ENCODE measurements at places on chromosomes 5 and 9. TPM values are rescaled to one million over a fixed set of nuclear protein-coding genes. Genes with fewer than 3 reads are reported as not detected.
A peak's percentile ranks its signal among the peaks of the same experiment; 100 is the strongest.

DNA sequence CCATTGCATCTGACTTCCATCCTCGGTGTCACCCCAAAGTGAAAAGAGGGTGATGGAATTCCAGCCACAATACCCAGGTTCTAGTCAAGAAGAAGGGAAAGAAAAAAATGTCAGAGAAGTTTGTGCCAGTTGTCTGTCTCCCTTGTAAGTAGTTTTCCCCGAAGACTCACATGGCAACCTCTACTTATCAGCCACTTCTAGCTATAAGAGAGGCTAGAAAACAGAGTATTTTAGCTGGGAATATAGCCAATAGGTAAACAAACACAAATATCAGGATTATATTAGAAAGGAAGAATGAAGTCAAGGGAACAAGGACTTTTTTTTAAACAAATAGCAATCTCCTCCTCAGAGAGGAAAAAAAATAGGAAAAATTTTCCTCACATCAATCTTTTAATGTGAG is 12.2 kb upstream of the ISL1 start:
- no peak for DNase-seq

GRCh38 chr9:4979239-4979638 is 5.8 kb upstream of the JAK2 start:
- DNase-seq: no peak

DNA sequence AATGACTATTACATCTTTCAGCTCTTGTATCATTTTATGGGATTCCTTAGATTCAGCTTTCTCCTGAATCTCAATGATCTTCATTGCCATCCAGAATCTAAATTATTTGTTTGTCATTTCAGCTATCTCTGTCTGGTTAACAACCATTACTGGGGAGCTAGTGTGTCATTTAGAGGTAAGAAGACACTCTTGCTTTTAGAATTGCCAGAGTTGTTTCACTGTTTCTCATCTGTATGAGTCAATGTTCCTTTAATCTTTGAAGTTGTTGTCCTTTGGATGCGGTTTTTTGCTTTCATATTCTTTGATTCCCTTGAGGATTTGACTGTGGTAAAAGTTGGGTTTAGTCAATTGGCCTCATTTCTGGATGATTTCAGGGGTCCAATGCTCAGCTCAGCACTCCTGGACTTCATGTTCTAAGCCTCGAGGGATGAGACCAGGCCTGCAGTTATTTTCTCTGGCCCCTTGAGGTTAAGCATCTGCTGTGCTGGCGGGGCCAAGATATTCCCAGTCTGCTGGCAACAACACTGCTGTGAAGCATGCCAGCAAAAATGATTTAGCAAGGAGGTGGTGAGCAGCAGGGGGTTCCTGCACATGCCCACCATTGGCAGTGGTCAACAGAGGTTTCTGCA is 102.4 kb upstream of the PCSK5 start:
- DNase-seq: no peak

- DNase-seq: no peak
These were observed 97.6 kb downstream of the OLFM1 start for GRCh38 chr9:135185060-135185459.

DNA sequence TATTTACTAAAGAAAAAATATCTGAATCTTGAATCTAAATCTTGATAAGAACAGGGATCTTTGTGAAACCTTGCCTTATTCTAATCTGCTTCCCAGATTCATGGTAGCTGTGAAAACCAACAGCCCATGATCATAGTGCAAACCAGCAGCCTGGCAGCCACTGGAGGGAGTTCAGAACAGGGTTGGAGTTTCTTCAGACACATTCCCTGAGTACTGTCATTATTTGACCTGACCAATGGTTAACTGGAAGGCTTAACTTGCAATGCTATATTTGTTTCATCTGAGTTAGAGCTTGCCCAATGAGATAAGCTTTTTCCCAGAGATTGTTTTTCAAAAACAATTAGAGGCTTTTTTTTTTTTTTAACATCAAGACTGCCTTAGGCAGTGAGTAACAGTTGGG is 47.8 kb downstream of the LOX start:
- no peak for DNase-seq

DNA sequence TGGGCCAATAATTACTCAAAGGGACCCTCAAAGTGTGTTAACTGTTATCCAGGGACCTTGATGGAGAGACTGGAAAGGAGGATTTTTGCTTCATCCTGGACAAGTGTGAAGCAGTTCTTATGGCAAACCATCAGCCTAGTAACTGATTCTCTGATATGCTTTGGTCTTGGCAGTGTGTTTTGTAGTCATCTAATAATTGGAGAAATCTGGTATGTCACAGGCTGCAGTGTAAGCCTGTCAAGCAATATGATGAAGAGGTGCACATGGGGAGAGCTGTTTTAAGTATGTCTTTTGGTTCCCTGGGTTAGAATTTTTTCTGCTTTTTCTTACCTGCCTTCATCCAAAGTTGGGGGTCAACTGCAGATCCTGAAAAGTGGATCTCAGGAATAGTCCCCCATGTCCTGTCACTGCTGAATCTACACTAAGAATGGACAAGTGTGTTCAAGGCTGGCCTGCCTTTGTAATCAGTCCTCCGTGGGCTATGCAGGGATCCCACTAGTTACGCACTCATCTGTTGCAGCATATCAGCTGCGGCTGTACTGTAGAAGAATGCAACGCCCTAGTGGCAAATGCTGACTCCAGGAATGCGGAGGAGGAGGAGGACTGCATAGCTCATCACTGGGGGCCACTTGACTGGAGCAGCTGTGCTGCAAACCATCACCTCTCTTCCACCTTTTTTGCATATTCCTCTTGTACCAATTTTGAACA is 1.9 kb downstream of the SPTAN1 start:
- peak; percentile 32 for DNase-seq

- no peak for DNase-seq
These were observed 182.2 kb downstream of the TRIO start for GRCh38 chr5:14325369-14325768.

- no peak for DNase-seq
These were observed 11.9 kb upstream of the LTC4S start for GRCh38 chr5:179781846-179782245.

DNA sequence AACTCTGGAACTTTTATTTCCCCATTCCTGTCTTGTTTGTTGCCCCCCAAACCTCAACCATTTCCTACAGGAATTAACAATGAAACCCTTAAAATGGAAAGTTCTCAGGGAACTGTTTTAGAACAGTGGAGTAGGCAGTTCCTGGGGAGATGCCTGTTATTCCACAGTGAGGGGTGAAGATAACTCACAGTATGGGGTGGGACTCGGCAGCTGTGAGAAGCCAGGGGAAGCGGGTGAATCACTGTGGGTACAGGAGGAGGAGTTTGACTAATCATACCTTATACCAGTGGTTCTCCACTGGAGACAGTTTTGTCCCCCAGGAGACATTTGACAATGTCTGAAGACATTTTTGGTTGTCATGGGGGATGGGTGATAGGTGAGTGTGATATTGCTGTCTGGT is 36.9 kb upstream of the GLRA1 start:
- DNase-seq: no peak

DNA sequence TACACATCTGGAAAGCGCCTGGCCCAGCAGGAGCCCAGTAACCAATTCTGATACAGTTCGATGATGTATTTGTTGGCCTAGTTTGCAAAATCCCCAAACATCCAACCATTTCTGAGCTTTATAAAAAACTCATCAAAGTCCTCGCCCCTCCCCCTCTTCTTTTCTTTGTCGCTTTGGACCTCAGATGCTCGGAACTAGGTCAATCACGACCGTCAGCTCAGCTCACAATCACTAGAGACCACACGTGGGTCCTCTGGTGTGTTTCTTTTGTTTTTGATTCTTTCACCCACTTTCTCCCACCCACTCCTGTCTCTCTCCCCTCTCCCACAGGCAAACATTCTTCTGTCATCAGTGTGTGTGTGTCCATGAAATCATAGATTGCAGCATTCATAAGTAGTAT is 26.7 kb upstream of the ZBTB43 start:
- no peak for DNase-seq

- DNase-seq: no peak
These were observed 1.4 kb downstream of the MEF2C start for GRCh38 chr5:88881571-88881971.

DNA sequence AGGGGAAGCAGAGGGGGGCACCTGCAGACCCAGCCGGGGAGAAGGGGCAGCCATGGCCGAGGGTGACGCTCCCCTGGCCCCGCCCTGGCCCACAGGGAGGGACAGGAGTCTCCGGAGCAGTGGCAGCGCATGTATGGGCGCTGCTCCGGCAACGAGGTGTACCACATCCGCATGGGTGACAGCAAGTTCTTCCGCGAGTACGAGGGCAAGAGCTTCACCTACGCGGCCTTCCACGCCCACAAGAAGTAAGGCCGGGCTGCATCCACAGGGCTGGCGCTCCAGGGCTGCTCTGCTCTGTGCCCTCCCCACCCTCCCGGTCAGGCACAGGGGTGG is 68.2 kb downstream of the KCNT1 start:
- DNase-seq: no peak

DNA sequence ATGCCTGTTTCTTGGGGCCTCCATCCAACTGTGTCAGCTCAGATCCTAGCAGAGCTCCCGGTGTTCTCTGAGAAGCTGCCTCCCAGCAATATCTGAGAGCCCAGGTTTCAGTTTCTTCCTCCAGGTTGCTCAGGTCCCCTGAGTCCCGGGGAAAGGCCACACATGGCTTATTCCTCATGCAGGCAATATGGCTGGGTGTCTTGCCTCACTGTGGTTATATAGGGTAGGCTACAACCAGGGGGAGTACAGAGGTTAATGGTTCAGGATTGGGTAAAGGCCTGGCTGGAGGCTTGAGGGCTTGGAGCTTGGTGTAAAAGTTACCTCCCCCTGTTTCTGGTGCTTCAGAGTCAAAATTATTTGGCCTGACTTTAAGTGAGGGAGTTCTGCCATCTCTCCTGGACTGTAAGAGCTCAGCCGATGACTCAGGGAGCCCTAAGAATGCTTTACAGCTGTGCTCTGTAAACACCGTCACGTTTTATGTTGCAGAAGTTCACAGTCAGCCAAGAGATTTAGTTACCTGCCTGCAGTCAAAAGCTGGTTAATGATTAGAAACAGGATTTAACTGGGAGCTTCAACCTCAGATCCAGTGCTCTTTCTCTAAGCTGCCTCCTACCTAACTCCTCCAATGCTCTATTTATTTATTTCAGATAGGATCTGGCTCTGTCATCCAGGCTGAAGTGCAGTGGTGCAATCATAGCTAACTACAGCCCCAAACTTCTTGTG is 24.3 kb upstream of the UBAP2 start:
- DNase-seq: peak; percentile 93

- no peak for DNase-seq
These were observed 241.5 kb upstream of the CDH18 start for GRCh38 chr5:20229303-20230005.

GRCh38 chr9:4620881-4621555 is 41.1 kb upstream of the PLPP6 start:
- no peak for DNase-seq

- peak; percentile 83 for DNase-seq
These were observed 707 bp downstream of the PIP5K1B start for GRCh38 chr9:68705531-68706362.

DNA sequence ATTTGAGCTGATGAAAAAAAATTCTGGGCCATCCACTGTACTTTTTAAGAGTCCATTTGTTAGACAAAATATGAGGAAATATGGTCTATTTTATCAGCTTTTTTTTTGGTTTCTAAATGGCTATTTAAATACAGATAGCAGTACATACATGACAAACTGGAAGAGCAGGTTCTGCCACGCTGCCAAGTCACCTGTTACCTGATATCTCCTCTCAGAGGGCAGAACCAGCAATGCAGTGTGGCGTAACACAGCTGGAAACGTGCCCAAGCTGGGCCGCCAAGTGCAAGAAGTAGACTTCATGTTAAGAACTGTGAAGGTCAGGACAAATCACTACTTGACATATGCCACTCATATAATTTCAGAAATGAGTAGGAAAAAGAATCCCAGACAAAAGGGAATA is 8.1 kb downstream of the MCIDAS start:
- DNase-seq: peak; percentile 93

DNA sequence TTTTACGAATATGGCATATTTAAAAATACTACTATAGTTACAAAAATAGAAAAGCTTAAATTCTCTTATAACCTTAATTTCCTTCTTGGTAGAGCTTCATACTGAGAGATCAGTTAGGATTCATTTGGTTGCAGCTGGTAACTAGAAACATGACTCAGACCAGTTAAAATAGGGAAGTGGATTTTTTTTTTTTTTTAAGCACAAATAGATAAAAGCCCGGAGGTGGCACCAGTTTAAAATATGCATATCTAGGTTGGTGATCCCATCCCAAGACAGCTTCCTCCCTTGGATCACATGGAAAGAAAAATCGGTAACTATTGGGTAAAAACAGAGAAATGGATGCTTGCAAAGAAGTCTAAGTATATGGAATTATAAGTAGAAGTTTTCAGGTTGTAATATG is 1634.3 kb downstream of the MAT2B start:
- DNase-seq: no peak

DNA sequence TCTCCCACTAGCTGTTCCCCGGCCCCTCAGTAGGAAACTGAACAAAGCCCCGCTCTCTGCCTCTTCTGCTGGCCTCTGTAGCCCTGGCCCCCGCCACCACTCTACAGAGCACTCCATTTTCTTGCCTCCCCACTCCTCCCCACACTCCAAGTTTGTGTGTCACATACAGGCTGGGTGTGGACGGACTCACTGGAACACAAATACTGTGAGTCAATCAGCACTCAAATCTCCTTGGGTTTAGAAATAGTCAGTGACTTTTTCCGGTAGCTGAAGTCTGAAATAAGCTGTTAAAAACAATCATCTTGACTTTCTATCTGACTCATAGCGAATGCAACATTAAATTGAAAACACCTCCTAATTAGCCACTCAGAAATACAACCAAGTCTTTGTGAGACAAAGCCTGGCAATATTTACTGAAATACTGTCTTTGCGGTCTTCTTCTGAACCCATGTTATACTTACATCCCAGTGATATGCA is 122.5 kb downstream of the LHFPL2 start:
- DNase-seq: no peak

DNA sequence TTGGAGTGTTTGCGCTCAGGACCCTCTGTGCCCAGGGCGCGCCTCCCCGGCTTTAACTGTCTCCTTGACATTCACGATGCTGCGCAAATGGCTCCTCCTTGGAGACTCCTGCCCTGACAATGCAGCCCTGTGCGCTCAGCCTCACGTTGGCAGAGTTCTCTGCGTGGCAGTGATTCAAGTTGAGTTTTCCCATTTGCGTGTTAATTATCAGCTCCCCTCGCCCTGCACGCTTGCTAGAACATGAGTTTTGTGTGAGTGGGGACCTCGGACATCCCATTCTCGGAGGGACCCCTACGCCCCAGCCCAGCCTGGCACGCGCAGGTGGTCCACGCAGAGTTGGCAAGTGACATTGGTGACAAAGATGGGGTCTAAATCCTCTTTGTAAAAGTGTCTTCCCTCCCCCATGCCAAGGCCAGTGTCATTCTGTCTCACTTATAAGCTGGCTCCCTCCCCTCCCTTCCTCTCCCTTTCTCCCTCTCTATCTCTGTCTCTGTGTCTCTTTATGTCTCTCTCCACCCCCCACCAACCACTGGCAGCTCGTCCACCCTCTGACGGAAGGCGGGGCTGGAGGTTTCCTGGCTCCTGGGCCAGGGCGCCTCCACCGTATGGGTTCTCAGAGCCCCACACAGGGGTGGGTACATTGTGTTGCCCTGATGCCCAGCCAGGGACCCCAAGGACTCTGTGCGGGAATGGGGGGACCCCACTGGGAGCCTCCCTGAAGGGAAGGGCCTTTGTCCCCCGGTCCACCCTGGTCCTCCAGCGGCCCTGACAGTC is 169.3 kb downstream of the OLFM1 start:
- no peak for DNase-seq

GRCh38 chr9:131465401-131465800 is 37.3 kb upstream of the POMT1 start:
- DNase-seq: no peak

Gene CHSY3
- polyA plus RNA-seq: not detected

Gene MGAT1
- 112 TPM for polyA plus RNA-seq

Gene ZCCHC7
- 15.0 TPM for polyA plus RNA-seq

Gene ZNF462
- polyA plus RNA-seq: 2.0 TPM

Gene DNM1
- polyA plus RNA-seq: 6.5 TPM

Gene SNCAIP
- 1.1 TPM for polyA plus RNA-seq

Gene IL33
- 1.4 TPM for polyA plus RNA-seq

Gene GCNT4
- polyA plus RNA-seq: 17.7 TPM
